ENCODE measurements at places on chromosomes 11 and 22.
A peak's percentile ranks its signal among the peaks of the same experiment; 100 is the strongest.

GRCh38 chr11:46044601-46045000, 76.7 kb downstream of the PHF21A start:
- no peak for DNase-seq

GRCh38 chr22:44143105-44143474, 37.6 kb upstream of the PARVG start:
- DNase-seq = no peak

DNA sequence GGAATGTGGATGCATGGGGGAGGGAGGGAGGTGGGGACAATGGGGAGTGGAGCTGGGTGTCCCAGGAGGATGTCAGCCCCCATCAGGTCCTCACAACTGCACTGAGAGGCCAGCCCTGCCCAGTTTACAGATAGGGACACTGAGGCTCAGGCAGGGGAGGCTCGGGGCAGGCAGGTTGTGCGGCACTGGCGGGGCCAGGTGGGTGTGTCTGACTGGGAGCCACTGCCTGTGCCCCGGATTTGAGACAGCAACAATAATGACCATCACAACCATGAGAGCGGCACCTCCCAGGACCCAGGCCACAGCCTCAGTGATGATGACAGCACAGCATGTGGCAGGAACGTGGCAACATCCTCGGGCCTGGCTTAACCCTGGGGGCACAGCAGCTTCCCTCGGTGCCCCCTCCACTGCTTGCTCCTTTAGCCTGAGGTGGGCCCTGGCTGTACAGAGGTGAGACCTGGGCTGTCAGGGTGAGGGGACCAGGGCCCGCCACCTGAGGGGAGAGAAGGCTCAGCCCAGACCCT, 32.0 kb downstream of the SHISAL1 start:
- no peak for DNase-seq

DNA sequence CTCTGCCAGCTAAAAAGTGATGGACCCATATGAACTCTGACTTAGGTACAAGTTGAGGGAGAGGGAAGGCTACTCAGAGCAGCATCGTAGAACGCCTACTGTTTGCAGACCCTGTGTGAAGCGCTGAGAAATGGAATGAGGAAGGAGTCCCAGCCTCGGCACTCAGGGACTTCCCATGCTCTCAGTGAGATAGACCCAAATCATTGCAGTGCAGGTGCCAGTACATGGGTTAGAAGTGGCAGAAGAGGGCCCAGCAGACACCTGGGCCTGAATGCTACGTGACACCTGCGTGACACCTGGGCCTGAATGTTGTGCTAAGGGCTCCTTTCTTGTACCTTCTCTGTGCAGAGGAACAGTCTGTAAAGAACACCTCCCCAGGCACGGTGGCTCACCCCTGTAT, 2.6 kb upstream of the PDGFB start:
- DNase-seq = no peak

GRCh38 chr11:19848219-19848618, 135.6 kb downstream of the NAV2 start:
- no peak for DNase-seq

DNA sequence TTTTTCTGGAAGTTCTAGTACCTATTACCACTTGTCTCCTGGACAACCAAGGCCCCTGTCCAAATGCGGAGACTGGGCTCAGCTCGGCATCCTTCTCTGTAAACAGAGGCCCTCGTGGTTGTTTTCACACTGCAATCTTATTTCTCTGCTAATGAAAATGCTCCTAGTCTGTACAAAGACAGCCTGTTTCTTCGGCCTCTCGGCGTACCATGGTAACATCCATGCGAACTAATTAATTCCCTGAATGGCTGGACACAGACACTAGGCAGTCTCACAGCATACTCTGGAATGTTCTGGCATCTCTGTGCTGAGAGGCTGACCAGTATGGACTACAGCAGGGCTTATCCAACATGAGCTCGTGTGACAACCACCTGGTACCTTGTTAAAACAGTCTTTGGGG, 5.7 kb downstream of the POLR3H start:
- no peak for DNase-seq

GRCh38 chr22:40256516-40256915, 78.8 kb downstream of the TNRC6B start:
- no peak for DNase-seq

GRCh38 chr11:45165386-45165785, 18.9 kb downstream of the PRDM11 start:
- DNase-seq = no peak

GRCh38 chr11:96094156-96094555, 170.2 kb upstream of the MTMR2 start:
- DNase-seq = no peak

DNA sequence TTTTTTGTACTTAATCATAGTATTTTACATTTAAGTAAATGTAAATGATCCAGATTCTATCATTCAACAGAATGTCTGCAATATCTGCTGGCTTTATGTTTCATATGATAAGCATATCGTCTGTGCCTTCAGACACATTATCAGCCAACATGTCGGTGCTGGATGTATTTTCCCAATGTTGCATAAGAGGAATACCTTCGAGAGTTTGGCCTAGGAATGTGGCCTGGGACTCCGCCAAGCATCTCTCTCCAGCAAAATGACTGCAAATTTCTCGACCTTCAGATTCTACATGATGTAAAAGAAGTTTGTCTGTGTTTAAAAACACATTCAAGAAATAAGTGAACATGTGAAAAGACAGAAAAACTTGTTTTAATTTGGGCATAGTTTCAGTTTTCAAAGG, 6.9 kb downstream of the BDNF start:
- no peak for DNase-seq

DNA sequence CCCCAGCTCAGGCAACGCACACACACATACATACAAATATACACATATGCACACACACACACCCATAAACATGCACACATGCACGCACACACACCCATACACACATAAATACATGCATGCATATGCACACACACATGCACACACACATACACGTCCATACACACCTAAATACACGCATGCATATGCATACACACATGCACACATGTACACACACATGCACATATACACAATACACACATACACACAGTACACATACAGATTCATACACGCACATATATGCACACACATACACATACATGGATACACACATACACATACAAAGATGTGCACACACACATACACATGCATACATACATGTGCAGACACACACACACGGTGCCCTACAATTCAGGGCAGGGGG, 496.6 kb downstream of the TBC1D22A start:
- no peak for DNase-seq

GRCh38 chr11:68436985-68437926, 23.3 kb upstream of the PPP6R3 start:
- no peak for DNase-seq

- peak; percentile 88 for DNase-seq
Observed at GRCh38 chr11:128422576-128423370, 164.6 kb downstream of the ETS1 start.

GRCh38 chr11:44507896-44508445, 57.5 kb upstream of the CD82 start:
- no peak for DNase-seq

- no peak for DNase-seq
Observed at GRCh38 chr11:74269161-74269811, 42.2 kb downstream of the P4HA3 start.

- DNase-seq = no peak
Observed at GRCh38 chr22:27751277-27752070, 50.1 kb downstream of the MN1 start.

GRCh38 chr11:119374632-119375336, 6.7 kb downstream of the USP2 start:
- DNase-seq = no peak

GRCh38 chr11:48169717-48170116, 46.9 kb upstream of the OR4B1 start:
- DNase-seq = no peak

Data from activated CD4-positive, alpha-beta T cell treated with anti-CD3 and anti-CD28 coated beads, Interleukin-2, amount 50 U/mL, for 1 hour (primary cell).